ENCODE measurements at places on chromosomes 3 and 15.

DNA sequence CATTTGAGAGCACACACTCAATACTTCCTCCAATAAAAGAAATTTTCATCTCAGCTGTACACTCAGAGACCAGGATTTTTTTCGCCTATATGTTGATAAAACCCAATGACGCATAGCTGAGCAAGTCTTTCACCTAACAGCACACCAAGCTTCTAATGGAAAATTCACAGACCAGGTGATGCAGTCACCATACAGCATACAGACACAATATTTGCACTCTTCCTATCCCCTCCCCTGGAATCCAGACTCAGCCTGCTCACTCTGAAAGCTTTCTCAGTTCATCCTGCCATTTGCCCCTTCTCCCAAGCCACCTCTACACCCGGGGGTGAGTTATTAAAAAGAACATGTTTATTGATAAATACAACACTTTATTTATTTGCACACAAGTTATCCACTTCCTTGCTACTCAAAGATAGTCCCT lies 1.7 kb downstream of the TBC1D5 start:
- no peak for DNase-seq

DNA sequence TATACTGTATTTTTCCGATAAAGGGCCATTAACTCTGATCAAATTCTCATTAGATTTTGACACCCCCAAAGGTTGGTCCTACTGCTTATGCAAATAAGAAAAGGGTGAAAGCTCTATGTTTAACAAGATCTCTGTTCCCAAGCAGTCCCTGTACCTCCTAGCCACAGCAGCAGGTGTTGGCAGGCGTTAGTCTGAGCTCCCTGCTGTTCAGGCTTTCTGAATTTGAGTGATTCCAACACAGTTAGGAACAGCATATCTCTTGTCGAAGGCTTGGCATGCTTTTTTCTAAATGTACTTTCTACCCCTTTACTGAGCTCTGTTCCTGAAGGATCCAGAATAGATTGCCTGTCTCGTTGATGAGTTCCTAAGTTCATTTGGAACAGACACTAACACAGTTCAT lies 42.3 kb downstream of the MITF start:
- DNase-seq, result no peak

DNA sequence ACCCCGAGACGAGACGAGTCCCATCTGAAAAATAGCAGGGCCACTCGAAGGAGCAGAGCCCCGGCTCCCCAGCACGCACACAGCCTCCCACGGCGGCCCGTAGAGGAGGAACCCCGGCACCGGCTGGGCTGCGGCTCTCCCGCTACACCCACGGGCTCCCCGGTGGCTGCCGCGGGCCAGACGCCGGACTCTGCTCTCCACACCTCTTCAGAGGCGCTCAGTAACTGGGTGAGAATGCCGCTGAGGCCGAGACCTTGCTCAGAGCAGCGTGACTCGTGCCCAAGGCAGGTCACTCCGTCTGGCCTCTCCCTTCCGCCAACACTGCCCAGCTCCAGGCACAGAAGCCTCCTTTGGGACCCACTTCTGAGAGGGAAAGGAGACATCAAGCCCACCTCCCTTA lies 34.4 kb downstream of the TNK2 start:
- DNase-seq, result no peak

GRCh38 chr15:35329521-35329961 lies 216.4 kb downstream of the DPH6 start:
- no peak for DNase-seq

DNA sequence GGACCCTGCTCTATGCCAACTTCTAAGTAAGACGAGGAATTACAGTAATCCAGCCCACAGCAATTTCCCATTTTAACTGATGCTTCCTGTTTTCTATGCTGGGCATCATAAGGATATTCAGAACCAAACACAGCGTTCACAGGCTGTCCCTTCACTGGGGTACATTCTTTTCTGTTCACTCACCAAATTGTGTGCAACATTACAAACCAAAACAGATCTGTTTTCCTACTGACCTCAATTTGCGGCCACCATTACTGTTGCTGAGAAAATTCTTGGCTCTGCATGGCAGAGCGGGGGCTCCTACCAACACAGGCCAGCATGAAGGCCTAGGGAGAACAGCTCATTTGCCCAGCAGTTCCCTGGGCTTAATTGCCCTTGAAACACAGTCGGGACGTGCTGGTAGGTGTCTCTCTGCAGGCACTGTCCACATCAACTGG lies 76.5 kb downstream of the MYO1E start:
- DNase-seq, result no peak

- no peak for DNase-seq
Observed at GRCh38 chr3:25863011-25863415, 73.1 kb downstream of the OXSM start.

GRCh38 chr15:73941871-73942635 lies 15.8 kb downstream of the LOXL1 start:
- peak; percentile 38 for DNase-seq

DNA sequence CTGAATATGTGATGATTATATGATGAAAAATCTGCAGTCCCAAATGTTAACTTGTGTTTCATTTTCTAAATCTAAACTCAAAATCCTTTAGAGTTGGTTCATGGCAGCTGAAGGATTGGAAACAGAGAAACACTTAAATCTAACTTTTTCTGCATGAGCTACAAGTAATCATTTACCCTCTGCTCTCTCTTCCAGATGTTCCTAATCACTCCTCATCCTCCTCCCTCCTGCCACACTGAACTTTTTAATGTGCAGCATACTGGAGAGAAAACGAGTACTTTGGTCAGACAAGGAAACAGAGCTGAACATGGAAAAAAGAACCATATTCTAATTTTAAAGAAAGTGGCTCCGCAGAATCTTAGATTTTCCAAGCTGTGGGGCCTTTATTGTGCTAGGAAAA lies 321.2 kb upstream of the COL8A1 start:
- DNase-seq, result no peak

- DNase-seq, result no peak
Observed at GRCh38 chr3:53739966-53740365, 106.3 kb downstream of the CHDH start.

GRCh38 chr3:177145954-177146353 lies 51.3 kb downstream of the TBL1XR1 start:
- DNase-seq, result no peak

DNA sequence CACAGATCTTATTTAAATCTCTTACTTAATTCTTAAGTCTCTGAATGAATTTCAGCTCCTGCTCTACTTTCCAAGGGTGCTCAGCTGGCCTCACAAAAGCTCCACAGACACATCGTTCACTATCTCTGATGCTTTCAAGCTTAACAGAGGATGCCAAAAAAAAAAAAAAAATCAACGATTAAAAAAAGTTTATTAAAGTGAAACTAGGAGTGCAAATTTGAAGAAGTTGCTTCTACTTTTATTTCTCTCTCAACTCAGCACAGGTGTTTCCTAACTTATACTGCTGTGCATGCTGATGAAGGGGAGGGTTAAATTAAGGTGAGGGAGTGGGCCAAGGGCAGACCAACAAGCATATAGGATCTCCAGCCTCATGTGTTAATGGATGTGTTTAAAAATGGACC lies 157.2 kb downstream of the TIGIT start:
- no peak for DNase-seq
